ENCODE measurements at places on chromosomes 2 and 18. TPM values are rescaled to one million over a fixed set of nuclear protein-coding genes. Genes with fewer than 3 reads are reported as not detected.

Gene UGP2
- 141 TPM for total RNA-seq

Gene LAPTM4A
- total RNA-seq, result 162 TPM

Gene AP1S3
- 32.0 TPM for total RNA-seq

Gene THOC1
- 33.2 TPM for total RNA-seq

Gene HOXD3
- total RNA-seq, result not detected

Gene ZNF516
- total RNA-seq, result 36.0 TPM

Gene ZDBF2
- total RNA-seq, result 11.0 TPM

Gene DUSP2
- total RNA-seq, result 22.0 TPM

Gene GALNT14
- total RNA-seq, result 12.7 TPM

Gene TMX3
- total RNA-seq, result 62.0 TPM

Gene ARHGEF33
- 0.33 TPM for total RNA-seq

Gene CFC1
- total RNA-seq, result not detected

Gene DSG4
- total RNA-seq, result under 0.01 TPM

Gene FTCDNL1
- 1.0 TPM for total RNA-seq

Gene PCGF1
- total RNA-seq, result 20.0 TPM

Gene OSR1
- 37.8 TPM for total RNA-seq
